ENCODE measurements at places on chromosomes 11 and 22.

- no peaks in the 10 kb centered on the region for H3K36me3 ChIP-seq
Observed at GRCh38 chr22:30310881-30311771, 15.6 kb downstream of the TBC1D10A start.

- peaks cover 4% of the 10 kb centered on the region for H3K36me3 ChIP-seq
- DNase-seq, result no peak
- H3K4me1 ChIP-seq, result peaks cover 67% of the 10 kb centered on the region
- no peak overlapping the region for H3K4me3 ChIP-seq
Observed at GRCh38 chr22:24994070-24994763, 41.7 kb downstream of the KIAA1671 start.

DNA sequence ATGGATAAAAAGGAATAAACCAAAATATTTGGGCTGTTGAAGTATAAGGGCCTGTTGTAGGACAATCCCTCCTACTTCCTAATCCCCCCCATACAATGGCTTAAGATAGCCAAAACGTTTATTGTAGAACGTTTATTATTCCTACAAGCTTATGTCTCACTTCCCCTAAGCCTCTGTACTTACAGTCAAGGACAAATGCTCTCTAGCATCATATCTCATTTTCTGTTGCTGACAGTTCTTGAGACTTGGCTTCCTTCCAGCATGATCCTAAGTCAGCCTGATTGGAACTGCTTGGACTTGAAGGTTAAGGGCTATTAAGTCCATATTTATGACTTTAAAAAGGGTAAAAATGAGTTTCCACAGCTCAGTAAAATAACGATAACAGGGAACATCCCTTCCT lies 8.8 kb downstream of the MISFA start:
- H3K36me3 ChIP-seq, result peaks cover 26% of the 10 kb centered on the region
- no peak for DNase-seq
- H3K27me3 ChIP-seq, result peaks cover 3% of the 10 kb centered on the region
- no peak overlapping the region for H3K4me3 ChIP-seq

DNA sequence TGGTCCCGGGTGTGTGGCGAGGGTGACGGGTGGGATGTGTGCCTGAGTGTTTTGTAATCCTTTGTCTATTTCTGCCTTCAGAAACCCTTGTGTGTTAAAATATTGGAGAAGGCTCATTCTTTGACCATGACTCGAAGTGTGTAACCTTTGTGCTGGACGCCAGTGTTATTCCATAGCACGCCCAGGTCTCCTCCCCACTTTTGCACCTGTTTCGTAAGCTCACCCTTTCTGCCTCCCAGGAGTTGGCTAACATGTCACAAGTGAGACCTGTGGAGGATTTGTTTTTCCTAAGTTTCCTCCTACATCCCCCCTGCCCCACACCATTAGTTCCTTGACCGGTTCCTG lies 382 bp downstream of the C11orf54 start:
- peaks cover 67% of the 10 kb centered on the region for H3K4me1 ChIP-seq
- H3K27ac ChIP-seq, result peak overlapping the region; percentile 100
- peaks cover 30% of the 10 kb centered on the region for H3K36me3 ChIP-seq
- DNase-seq, result no peak
- no peaks in the 10 kb centered on the region for H3K27me3 ChIP-seq

DNA sequence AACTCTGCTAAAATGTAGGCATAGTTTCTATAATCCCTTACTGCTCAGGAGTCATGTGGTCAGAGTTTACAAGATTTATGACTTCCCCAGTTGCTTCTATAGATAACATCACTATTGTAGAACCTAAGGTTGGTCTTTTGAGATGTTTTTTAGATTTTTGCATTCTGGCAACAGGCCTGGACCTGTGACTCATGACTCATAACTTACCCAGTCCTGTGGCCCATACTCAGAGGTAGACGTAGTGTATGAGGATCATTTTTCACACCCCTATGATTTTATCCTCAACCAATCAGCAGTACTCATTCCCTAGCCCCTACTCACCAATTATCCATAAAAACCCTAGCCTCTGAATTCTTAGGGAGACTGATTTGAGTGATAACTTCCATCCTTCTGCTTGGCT lies 384.4 kb upstream of the DDI1 start:
- peaks cover 7% of the 10 kb centered on the region for H3K27me3 ChIP-seq
- no peaks in the 10 kb centered on the region for H3K4me1 ChIP-seq
- DNase-seq, result no peak
- no peaks in the 10 kb centered on the region for H3K36me3 ChIP-seq
- no peak overlapping the region for H3K27ac ChIP-seq

GRCh38 chr22:24518771-24519485 lies 23.8 kb downstream of the UPB1 start:
- H3K4me3 ChIP-seq, result no peak overlapping the region
- H3K36me3 ChIP-seq, result no peaks in the 10 kb centered on the region
- peaks cover 9% of the 10 kb centered on the region for H3K4me1 ChIP-seq
- peaks cover 53% of the 10 kb centered on the region for H3K27me3 ChIP-seq

Data from nephron progenitor cell (in vitro differentiated cells).